ENCODE measurements at places on chromosomes 12 and 14.

DNA sequence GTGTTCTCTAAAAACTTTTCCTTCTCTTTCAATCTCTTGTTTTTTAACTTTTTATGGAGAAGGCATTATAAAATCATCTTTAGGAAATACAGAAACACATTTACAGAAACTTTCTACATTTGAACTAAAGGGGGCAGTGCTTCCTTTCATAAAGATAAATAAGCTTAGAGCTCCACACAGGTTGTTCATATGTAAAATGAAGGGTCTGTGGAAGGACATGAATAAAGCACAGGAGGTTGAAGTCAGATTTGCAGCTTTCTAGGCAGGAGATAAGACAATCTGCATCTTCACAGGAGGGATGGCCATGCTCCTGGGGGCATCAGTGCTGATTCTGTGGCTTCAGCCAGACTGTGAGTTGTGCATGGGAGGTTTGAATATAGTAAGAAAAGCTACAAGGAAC, 426.0 kb downstream of the DAD1 start:
- DNase-seq = no peak

GRCh38 chr12:5624486-5625272, 192.8 kb downstream of the NTF3 start:
- DNase-seq = no peak

DNA sequence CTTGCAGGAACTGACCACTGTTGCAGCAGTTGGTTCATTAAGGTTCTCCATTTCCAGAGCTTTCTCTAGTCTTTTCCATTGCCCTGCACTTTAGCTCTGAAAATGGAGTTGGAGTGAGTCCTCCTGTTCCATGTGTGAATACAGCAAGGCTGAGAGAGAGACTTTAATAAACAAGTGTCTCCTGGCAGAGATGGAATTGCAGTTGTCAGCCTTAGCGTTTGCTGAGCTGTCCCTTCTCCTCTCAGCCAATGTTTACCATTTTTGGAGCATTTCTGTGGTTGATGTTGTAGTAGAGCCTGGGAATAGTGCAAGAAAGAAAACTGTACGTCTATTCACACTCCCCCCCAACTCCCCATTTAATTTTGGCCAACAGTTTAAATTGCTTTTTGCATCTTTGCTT, 7.5 kb upstream of the MANSC4 start:
- no peak for DNase-seq

DNA sequence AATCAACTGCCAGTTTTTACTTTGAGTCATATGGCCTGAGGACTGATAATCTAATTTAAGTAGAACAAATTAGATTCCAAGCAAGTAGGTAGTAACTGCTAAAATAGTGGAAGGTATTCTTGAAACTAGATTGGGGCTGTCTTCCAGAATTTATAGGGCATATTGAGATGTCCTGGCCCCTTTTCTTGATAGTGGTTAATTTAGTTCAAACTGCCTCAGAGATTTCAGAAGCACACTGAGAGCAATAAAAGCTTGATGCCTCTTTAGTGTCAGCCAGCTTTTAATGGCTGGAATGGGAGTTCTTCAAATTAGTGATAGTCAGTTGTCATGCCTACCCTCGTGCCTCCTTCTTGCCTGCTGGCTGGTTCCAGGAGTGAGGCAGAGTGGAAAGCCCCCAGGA, 120.5 kb downstream of the AKAP6 start:
- no peak for DNase-seq

DNA sequence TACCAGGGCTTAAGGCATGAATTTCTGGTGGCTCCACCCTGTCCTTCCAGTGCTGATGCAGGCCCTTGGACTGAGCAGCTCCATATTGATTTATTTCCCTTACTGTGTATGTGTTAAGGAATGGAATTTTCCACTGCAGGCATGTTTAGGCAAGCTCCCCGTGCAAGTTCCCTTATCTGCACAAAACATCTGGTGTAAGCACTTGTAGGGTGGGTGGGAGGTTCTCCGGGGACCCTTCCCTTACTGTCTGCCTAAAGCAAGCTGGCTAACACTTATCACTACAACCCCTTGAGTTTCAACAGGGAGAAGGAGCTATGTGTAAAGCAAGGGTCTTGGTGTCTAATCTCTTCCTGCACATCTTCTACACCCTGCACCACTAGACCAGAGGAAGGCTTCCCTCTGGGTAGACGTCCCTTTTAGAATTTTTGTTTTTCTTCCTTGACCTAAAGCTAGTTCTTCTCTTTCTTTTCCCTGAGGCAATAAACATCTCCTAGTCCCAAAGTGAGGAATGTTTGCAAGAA, 22.0 kb upstream of the DRAM1 start:
- no peak for DNase-seq

GRCh38 chr12:101878243-101878821, 952 bp downstream of the DRAM1 start:
- DNase-seq = no peak

DNA sequence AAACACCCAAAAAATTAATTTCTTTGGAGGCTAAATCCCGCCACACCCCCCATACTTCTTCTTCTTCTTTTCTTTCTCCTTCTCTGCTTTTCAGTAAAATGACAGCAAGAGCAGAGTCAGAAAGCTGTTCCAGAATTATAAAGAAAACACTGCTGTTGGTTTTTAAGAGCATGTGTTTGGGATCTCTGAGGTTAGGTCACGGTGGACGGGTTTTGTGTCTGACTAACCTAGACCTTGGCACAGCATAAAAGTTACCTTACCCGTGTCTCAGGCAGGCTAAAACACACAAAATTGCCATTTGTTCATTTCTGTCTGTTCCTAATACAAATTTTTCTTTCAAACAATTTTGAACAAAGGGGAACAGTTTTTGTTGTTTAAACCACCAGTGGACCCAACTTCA, 540.8 kb downstream of the NRXN3 start:
- DNase-seq = no peak

- no peak for DNase-seq
Measured at GRCh38 chr12:122183588-122183940, 641 bp downstream of the LRRC43 start.

DNA sequence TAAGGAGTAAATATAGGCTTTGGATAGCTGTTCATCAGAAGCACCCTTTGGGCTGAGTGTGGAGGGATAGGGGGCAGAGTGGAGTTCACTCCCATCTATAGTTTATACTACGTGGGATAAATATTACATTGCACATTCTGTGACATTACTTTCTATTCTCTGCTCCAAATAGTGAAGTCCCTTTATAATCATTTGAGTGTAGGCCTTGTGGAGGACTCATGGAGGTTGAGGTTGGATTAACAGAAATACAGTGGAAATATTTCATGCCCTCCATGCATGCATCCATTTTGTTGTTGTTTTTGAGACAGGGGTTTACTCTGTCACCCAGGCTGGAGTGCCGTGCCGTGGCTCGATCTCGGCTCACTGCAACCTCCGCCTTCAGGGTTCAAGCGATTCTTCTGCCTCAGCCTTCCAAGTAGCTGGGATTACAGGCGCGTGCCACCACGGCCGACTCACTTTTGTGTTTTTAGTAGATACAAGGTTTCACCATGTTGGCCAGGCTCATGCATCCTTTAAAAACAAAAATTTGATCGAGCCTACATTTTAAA, 1.4 kb downstream of the CHPT1 start:
- no peak for DNase-seq

DNA sequence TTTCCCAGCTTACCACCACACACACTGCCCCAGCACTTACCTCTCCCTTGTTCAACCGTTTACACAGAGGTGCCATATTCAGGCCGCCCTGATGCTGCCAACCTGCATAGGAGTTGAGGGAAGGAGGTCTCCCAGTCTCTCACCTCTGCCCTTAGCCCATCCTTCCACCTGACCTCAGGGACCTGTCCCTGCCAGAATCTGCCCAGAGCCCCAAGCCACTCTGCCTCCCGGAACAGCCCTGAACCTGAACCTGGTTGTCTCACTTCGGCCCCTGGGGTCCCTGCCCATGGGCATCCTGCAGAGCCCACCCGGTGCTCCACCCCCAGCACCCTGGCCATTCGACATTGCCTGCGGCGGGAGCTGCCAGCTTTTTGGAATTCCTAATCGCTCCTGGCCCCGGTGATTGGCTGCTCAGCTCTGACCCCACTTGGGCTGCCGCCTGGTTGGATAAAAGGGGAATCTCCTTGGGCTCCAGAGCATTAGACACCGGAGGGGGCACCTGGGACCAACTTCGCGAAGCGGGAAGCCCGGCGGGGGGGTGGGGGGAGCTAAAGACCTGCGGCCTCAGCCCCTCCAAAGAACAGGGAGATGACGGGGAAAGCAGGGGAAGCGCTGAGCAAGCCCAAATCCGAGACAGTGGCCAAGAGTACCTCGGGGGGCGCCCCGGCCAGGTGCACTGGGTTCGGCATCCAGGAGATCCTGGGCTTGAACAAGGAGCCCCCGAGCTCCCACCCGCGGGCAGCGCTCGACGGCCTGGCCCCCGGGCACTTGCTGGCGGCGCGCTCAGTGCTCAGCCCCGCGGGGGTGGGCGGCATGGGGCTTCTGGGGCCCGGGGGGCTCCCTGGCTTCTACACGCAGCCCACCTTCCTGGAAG, at the start of gene VSX2:
Gene VSX2 (plus strand): TSS at position 476 of the 874 bp plus-strand sequence. CDS start 113 bp downstream, at position 589.
- no peak for DNase-seq

DNA sequence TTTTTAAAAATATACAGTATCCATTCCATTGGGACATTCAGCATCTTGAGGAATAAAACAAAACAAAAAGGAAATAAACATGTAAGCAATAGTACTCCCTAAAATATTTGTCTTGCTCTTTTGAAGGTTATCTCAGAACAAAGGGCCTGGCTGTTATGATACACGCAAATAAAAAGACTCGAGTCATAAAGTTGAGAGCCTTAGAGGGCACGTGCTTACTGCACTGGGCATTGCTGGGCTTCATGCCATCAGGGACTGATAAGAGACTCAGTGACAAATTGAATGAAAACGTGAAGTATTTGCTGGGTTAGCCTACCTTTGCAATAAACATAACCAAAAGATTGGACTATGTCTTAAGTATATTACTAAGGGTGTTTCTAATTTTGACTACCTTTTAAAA, 118.9 kb downstream of the SLC35F4 start:
- no peak for DNase-seq

DNA sequence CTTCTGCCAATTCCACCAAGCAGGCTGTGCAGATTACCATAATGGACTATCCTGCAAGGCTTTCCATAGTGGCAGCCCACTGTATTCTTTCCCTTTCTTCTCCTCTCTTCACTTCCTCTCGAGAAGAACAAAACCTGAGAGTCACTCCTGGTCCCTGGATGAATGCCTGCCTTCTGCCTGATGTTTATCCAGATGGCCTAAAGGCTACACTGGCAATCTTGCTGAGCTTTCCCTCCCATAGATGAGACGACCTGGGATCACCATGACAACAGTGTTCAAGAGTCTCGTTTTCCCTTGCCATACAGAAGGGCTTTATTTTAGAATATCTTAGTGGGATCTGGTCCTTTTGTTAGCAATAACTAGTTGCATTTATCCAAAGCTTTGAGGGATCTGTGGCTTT, 142.3 kb downstream of the RTN1 start:
- DNase-seq = no peak

- DNase-seq = no peak
Measured at GRCh38 chr12:131543040-131543439, 167.8 kb upstream of the SFSWAP start.

- DNase-seq = no peak
Measured at GRCh38 chr12:9687228-9687627, 17.7 kb downstream of the CLEC2D start.

DNA sequence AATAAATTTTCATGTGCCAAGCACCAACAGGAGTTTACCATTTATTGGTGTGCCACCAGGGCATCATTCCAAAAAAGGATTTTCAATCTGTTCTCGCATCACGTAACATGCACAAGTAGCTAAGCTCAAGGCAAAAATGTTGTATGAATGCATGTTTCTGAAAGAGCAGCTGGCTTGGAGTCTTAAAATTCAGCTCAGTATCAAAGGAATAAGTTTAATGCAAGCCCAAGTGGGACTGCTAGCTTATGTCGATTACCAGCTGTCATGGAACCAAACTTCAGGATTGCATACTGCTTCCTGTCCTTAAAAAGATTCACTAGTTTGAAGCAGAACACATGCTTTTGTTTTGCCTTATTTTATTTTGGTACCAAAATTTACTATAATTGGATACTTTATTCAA, 437.0 kb downstream of the FSCB start:
- no peak for DNase-seq

GRCh38 chr12:38016602-38017001, 300.0 kb upstream of the ALG10B start:
- no peak for DNase-seq

GRCh38 chr12:71295953-71296352, 138.2 kb upstream of the TSPAN8 start:
- DNase-seq = no peak

GRCh38 chr12:13194401-13195110, 2.0 kb upstream of the EMP1 start:
- no peak for DNase-seq

- DNase-seq = no peak
Measured at GRCh38 chr12:7793211-7793610, 4.0 kb downstream of the NANOG start.

- no peak for DNase-seq
Measured at GRCh38 chr12:102053062-102053349, 8.8 kb downstream of the WASHC3 start.

- DNase-seq = no peak
Measured at GRCh38 chr12:87310126-87310525, 719.1 kb downstream of the C12orf50 start.

GRCh38 chr12:46282829-46283228, 14.0 kb upstream of the SLC38A1 start:
- DNase-seq = no peak

GRCh38 chr12:31322801-31323207, 3.1 kb downstream of the SINHCAF start:
- DNase-seq = no peak

DNA sequence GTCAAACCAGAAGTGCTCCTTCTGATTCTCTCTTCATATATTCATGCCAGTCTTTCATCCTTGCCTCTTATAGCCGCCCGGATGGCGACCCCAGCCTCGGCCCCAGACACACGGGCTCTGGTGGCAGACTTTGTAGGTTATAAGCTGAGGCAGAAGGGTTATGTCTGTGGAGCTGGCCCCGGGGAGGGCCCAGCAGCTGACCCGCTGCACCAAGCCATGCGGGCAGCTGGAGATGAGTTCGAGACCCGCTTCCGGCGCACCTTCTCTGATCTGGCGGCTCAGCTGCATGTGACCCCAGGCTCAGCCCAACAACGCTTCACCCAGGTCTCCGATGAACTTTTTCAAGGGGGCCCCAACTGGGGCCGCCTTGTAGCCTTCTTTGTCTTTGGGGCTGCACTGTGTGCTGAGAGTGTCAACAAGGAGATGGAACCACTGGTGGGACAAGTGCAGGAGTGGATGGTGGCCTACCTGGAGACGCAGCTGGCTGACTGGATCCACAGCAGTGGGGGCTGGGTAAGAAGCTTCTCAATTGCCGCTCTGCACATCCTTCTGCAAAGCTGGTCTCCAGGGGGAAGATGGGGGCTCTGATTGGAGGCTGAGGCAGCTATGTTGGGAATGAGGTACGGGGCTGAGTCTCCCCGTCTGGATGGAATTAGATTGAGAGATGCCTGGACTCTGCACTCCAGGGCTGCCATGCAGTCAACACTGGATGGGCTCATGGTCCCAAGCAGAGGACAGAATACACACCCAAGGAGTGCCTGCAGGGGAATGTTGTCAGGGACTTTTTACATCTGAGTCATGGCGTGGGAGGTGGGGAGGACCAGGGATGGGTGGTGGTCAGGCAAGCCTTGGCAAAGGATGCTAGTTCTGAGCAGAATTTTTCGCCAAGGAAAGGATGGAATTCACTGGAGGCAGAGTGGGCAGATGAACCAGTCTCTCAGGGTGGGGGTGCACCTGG, 1.3 kb downstream of the BCL2L2 start:
- no peak for DNase-seq

Measured in stimulated activated CD8-positive, alpha-beta memory T cell treated with anti-CD3 and anti-CD28 coated beads, Interleukin-7, amount 100 ng/mL, for 24 hours (primary cell).